ENCODE measurements at places on chromosomes 4 and X.

- DNase-seq = no peak
Measured at GRCh38 chr4:149980121-149980682, 98.0 kb upstream of the DCLK2 start.

DNA sequence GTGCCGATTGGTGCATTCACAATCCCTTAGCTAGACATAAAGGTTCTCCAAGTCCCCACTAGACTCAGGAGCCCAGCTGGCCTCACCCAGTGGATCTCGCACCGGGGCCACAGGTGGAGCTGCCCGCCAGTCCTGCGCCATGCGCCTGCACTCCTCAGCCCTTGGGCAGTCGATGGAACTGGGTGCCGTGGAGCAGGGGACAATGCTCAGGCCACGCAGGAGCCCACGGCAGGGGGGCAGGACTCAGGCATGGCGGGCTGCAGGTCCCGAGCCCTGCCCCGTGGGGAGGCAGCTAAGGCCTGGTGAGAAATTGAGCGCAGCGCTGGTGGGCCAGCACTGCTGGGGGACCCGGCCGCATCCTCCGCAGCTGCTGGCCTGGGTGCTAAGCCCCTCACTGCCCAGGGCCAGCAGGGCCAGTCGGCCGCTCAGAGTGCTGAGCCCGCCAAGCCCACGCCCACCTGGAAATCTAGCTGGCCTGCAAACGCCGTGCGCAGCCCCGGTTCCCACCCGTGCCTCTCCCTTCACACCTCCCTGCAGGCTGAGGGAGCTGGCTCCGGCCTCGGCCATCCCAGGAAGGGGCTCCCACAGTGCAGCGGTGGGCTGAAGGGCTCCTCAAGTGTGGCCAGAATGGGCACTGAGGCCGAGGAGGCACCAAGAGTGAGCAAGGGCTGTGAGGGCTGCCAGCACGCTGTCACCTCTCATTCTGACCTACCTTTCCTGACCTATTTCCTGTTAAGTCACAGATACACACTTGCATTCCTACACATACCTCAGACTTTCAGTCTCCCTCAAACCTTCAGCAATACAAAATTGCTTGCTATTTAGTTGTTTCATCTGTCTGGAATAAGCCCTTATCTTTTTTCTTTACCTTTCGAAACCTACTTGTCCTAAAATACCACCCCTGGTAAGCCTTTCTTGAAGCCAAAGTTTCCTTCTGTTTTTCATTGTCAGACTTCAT lies 20.7 kb downstream of the UBE2K start:
- peak; percentile 39 for DNase-seq

GRCh38 chrX:134570899-134571298 lies 87.4 kb downstream of the PLAC1 start:
- no peak for DNase-seq

DNA sequence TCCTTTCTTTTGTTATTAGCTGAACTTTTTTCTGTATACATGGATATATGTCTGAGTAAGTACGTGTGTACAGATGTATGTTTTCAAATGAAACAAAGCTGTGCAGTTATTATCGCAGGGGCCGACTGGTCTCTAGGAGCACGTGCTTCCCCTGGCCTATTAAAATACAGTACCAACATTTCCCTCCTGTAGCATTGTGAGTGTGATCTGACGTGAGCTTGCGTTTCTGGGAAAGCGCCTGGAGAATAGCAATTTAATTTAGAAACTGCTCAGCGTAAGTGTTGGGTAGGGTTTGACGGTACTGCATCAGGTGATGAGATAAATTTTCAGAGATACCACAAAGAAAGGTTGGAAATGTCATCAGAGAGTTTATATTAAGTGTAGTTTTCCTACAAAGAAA lies 173.3 kb downstream of the FBXO8 start:
- DNase-seq = no peak

DNA sequence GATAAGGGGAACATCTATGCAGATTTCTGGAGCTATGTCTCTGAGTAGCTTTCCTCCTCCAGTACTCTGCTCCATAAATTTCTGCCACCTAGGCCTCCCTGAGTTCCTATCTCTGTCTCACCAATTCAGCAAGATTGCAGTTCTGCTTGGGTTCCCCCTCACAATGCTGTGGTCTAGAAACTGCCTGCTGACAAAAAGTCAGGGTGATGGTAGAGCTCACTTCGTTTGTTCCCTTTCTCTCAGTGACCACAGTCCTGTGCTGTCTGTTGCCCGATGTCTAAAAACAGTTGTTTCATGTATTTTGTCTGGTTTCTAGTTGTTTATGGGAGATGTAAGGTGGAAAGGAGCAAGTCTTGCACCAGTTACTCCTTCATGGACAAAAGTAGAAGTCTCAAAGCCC lies 41.1 kb downstream of the AMMECR1 start:
- DNase-seq = no peak

DNA sequence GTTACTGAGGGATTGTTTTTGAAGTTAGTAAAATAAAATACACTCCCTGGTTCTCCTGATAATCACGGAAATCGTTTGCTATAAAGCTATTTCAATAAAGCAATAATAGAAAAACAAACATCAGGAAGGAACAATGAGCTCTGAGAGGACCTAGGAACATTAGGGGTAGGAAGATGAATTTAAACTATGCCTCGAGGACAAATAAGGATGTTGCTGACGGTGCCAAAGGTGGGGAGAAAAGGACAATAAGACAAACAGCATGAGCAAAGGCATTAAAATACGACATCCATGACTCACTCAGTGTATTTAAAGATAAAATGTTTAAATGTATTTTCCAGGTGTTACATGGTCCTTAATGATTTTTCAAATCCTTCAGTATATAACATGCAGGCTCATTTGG lies 110.3 kb downstream of the MTNR1A start:
- no peak for DNase-seq

DNA sequence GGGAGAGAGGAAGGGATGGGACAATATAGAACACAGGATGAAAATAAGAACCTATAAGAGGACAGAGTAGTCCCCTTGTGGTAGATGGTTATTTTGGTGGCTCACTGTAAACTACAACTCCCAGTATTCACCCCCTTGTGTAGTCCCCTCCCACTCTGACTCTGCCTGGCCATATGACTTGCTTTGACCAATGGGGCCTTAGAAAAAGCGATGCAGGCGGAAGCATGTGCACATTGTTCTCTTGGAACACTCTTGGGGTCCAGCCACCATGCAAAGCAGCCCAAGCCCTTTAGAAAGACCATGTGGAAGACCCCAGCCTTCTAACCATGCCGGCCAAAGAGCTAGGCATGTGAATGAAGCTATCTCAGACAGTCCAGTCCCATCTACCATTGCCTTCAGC lies 415.0 kb downstream of the BCOR start:
- no peak for DNase-seq

DNA sequence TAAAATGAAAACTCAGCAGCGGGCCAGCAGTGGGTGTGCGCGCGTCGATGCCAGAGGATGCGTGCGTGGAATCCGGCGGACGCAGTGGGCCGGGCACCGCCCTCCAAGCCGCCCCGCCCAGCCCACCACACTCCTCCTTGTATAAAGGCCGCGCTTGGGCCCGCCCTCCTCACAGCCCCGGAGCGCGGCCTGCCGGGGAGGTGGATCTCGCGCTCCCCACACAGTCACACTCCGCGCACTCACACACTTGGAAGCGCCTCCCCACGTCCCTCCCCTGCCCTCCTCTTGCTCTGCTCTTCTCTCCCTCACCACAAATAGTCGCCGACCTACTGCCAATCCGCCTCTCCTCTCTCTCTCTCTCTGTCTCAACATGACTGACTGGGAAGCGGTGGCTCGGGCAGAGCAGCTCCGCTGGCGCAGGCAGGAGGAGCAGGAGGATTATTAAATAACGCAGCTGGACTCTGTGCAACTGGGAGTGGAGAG lies at the start of gene CCSER1:
TSS of gene CCSER1 (plus strand) at position 172 of the 483 bp plus-strand sequence.
- peak; percentile 47 for DNase-seq

Measured in natural killer cell (primary cell).